Central memory CD4-positive, alpha-beta T cell (primary cell): ENCODE measurements at places on chromosomes 16 and 17.

DNA sequence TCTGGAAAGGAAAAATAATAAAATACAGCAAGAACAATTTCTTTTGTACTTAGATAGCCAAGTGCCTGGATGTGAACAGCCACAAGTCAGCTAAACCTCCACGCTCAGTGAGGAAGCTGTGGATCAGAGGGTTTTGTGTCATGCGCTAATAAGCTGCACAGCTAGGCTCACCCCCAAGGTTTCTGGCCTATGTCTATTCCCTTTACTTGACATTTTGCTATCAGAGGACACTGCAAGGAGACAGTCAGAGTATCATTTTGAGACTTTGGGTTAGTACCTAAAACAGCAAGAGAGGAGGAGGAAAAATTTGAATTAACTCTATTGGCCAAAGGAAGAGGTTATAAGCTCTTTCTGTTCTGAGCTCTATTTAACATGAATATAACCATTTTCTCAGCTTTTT lies 139.3 kb downstream of the KCNJ2 start:
- DNase-seq = no peak

DNA sequence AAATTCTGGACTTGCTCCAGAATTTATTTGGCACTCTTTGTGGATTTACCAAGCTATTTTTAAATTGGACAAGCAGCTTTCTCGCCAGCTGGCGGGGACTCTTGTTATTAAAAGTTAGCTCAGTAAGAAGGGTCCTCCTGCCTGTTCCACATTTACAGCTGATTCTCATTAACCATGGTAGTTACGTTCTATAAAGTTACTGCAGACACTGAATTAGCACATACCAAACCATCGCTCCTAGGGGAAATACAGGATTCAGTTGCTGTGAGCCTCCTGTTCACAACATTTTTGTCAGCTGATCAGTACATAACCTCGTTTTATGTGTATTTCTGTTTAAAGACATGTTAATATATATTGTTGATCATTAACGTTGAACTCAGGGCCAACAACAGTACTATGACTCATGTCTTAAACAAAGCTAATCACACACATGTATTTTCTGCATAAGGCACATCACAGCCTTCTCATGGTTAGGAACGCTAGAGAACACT lies 4.2 kb downstream of the LDAF1 start:
- no peak for DNase-seq

DNA sequence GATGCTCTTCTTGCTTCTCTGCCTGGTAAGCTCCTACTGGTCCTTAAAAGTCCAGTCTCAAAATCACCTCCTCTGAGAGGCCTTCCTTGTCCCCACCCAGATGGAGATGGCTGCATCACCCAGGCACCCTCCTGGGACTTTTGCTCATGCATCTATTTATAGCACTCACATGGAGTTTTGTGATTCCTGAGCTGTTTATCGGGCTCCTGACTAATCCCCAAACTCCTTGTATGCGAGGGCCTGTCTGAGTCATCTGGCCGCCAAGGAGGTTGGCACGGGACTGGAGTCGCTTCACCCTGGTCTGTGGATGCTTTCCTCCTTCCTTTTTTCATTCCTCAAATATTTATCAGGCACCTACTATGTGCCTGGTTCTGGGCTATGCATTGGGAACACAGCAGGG lies 2.3 kb upstream of the MAP2K3 start:
- DNase-seq = no peak

DNA sequence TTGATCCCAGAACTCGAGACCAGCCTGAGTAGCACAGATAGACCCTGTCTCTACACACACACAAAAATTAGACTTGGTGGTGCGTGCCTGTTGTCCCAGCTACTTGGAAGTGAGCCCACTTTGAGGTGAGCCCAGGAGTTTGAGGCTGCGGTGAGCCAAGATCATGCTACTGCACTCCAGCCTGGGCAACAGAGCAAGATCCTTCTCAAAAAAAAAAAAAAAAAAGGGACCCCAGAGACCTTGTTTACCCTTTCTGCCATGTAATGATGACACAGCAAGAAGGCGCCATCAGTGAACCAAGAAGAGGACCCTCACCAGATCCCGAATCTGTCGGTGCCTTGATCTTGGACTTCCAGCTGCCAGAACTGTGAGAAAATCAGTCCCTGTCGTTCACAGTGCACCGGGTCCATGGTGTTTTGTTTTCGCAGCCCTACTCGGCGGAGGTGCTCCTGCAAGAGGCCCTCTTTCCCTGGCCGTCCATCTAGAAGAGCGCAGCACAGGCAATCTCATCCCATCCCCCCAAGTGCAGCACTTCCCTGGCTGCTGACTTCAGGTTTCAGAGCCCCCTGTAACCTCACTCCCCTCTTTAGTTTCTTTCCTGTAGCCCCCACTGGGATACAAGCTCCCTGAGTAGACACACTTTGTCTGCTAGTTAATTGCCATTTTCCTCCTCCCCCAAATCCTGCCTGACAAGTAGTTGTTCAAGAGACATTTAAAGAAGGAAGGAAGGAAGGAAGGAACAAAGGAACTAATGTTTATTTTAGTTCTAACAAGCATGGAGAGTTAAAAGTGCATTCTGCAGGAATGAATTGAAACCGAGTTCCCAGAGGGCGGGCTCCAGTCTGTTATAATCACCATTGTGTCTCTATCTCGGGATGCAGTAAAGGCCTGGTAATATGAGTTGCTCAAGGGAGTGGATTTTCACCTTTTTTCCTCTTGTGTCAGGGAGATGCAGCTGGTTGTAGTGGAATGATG lies 115.3 kb downstream of the SNX29 start:
- no peak for DNase-seq

DNA sequence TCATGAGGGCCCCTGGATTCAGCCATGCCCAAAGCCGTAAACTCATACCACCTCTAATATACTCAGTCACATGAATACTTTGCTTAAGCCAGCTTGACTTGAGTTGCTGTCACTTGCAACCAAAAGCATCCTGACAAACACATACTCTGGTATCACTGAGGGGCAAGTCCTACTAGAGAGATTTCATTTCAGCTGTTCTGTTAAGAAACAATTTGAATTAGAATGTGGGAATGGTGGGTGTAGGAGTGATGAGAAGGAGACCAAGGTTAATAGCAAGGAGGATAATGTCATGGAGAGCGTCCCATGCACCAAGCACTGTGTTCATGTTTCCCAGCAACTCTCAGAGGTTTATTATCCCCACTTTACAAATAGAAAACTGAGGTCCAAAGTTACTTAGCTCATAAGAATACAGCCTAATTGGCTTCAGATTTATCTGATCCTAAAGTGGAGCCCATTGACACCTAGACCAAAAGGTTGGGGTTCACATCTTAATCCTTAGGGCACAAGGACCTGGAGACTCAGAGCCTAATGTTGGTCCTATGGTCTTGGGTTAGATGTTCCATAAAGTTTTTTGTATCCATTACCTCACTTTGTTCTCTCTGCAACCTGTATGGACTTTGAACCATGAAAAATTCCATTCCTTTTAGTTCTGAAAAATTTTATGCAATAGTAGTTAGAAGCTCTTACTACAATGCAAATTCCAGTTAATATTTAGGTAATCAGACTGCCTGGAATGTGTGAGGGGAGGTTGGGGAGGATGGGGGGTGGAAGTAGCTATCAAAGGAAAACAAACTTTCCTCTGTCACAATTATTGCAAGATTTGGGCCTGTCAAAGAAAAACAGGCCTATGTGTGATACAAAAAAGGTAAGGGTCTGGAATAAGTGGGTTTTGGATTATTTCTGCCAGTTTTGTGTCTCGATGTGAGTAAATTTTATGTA lies 105.9 kb downstream of the IRX3 start:
- no peak for DNase-seq

DNA sequence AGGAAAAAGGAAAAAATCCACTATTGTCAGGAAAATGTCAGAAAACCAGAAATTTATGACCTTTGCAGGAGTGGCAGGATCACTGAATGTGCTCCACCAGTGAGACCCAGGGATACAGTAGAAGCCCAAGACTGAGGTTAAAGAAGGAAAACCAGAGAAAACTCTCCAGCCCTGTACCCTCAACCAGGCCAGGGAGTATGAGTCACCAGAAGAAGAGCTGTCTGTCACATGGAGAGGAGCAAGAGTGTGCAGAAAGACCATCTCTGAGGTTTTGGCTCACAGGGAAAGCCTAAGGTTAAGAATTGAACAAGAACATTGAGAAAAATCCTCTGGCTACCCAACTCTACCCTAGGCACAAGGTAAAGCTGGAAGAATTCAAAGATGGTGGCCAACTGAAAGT lies 47.6 kb upstream of the MON1B start:
- no peak for DNase-seq

- no peak for DNase-seq
These were observed 472 bp upstream of the NME2 start for GRCh38 chr17:51165680-51166197.

- no peak for DNase-seq
These were observed 116.1 kb downstream of the METRNL start for GRCh38 chr17:83195330-83196023.
